ENCODE measurements at places on chromosomes 3 and 15.
A peak's percentile ranks its signal among the peaks of the same experiment; 100 is the strongest.

- no peak for DNase-seq
Observed at GRCh38 chr15:51128701-51129100, 34.0 kb upstream of the TNFAIP8L3 start.

GRCh38 chr3:58411036-58411435, 22.6 kb downstream of the PDHB start:
- no peak for DNase-seq

- DNase-seq: peak; percentile 72
Observed at GRCh38 chr15:40310001-40310959, 2.5 kb upstream of the PLCB2 start.

DNA sequence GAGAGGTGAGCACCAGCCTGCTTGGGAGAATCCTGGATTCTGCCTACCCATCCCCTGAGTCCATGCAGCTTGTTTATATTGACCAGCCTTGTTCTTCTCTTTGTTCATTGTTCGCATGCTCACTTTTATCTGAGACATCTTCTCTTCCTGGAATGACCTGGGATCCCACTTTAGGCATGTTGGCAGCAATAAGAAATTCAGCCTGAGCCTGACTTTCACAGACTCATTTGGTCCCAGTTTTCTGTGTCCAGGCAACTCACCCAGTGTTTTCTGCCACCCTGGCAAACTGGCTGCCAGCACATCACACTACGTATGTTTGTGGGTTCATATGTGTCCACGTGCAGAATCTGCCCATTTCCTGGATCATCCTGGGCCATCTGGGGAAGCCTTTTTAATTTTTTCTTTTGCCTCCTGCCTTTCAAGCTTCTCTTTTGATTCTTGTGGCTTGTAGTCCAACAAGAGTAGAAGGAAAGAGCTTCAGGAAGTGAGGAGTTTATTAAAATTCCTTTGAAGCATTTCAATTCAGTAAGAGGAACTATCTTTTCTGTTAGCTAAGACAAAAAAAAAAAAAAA, 199.9 kb downstream of the FNDC3B start:
- DNase-seq: no peak

DNA sequence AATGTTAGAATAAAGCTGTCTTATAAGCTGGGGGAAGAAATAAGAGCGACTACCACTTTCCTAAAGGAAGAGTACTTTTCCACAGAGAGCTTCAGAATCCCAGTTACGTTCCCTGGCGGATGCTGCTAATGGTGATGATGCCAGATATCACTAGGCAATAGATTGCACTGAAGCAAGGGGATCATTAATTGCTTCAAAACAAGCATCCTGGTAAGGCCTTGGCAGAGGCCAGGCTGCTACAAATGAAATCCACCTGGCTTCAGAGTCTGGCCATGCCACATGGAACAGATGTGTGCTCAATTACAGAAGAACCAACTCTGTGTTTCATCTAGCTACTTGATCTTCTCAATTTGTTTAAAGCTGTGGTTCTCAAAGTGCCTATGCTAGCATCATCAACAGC, 129.2 kb upstream of the IL12A start:
- no peak for DNase-seq

DNA sequence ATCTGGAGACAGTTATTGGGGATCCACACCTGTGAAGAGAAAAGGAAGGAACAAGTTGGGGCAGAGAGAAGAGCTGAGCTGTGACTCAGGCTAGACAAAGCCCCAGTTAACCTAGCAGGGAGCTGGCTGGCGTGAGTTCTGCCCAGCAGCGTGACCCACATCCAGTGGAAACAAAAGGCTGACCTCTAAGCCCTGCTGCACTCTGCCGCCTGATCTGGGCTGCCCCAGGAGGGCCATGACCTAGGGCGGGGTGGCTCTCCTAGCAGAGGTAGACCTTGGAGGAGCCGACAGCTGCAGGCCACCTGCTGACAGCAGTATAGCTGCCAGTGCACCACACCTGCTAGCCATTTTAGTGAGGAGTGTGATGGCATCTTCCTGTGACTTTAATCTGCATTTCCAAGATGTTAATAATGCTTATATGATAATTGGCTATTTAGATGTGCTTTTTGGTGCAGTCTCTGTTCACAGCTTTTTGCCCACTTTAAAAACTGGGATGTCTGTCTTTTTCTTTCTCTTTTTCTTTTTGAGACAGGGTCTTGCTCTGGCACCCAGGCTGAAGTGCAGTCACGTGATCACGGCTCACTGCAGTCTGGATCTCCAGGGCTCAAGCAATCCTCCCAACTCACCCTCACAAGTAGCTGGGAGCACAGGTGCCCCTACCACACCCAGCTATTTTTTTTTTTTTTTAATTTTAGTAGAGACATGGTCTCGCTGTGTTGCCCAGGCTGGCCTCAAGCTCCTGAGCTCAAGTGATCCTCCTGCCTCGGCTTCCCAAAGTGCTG, 78.1 kb downstream of the LSM3 start:
- no peak for DNase-seq

- DNase-seq: peak; percentile 20
Observed at GRCh38 chr3:71724584-71725270, 475 bp downstream of the EIF4E3 start.

- no peak for DNase-seq
Observed at GRCh38 chr15:101497484-101498034, 8.1 kb upstream of the PCSK6 start.

- DNase-seq: no peak
Observed at GRCh38 chr15:31473385-31474058, 146.9 kb downstream of the KLF13 start.

GRCh38 chr3:26997226-26997625, 372.0 kb downstream of the NEK10 start:
- DNase-seq: no peak

DNA sequence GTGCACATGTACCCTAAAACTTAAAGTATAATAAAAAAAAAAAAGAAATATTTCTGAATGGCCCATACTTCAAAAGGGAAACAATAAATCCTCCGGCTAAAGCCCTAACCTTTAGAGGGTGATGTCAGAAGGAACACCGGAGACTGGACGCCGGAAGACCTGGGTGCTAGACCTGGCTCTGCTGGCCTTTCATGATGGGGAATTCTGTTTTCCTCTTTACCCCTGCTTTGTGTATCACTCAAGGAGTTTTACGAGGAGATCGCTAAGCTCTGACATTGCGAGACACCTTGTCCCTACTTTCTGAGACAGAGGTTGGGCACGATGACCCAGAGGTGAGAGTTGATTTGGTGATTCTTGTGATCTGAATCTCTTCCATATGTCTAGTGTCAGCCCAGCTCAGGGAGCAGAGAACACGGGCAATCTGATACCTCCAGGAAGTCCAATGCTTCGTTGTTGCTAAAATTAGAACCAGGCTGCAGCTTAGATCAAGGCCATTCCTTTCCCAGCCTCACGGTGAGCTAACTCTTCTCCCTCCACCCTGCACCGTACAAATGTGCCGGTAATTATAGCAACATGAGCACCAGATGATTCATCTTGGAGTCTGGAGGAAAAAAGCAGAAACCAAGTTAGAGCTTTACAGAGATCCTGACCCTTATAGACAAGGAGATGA, 42.0 kb upstream of the CFAP161 start:
- no peak for DNase-seq

DNA sequence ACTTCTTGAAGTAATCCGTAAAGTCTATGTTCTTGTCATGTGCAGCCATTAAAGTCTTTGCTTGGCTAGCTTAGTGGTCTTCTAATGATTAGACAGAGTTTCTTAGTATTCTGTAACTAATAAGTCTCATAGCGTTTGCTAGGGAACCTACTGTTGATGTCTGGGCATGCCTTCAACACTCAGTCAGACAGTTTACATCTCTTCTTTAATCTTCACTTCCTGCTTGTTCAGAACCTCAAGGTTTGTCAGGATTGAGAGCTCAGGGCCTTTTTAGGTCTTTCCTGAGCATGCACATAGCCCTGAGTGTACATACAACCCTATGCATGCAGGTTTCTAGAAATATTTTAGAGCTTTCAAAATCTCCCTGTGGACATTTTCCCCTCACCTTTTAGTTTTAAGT, 426.3 kb downstream of the AGBL1 start:
- no peak for DNase-seq

DNA sequence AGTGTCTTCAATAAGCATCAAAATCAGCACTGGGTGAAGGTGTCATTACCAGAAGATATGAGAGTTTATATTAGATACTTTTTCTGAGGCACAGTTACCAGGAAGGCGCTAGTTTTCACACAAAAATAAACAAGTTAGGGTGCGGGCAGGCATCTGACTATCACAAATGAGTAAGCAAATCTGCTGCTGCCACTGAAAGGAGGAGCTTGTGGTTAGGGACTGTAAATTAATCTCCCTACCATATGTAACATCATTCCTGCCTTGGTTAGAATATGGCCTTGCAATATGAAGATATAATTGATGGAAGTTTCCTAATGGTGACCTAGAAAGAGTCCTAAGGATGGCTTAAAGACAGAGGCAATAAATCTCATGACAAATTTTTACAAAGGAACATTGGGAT, 19.5 kb upstream of the EID1 start:
- no peak for DNase-seq

GRCh38 chr3:79848876-79849275, 81.1 kb upstream of the ROBO1 start:
- DNase-seq: no peak

Measured in CD4-positive, alpha-beta T cell treated with Interleukin-17A for 1 hour (primary cell).